Inflammatory macrophage treated with lipopolysaccharide for 4 hours (primary cell): ENCODE measurements at places on chromosomes 16 and 17.

DNA sequence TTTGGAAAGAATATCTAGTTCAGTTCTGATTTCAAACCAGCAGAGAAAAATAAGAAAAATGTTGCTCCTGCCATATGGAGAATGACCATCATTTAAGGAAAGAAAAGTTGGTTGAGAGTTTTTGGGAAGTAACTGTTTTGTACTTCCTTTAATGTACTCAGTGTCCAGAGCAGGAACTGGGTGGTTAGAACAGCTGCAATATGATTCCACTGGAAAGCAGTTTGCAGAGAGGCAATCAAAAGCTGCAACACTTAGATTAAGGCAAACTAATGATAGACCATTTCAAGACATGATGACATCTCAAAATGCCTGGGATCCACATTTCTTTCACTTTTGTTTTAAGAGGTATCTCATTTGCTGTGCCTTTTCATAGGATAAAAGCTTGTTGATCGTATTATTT, 313.3 kb upstream of the HSBP1 start:
- no peak for DNase-seq

DNA sequence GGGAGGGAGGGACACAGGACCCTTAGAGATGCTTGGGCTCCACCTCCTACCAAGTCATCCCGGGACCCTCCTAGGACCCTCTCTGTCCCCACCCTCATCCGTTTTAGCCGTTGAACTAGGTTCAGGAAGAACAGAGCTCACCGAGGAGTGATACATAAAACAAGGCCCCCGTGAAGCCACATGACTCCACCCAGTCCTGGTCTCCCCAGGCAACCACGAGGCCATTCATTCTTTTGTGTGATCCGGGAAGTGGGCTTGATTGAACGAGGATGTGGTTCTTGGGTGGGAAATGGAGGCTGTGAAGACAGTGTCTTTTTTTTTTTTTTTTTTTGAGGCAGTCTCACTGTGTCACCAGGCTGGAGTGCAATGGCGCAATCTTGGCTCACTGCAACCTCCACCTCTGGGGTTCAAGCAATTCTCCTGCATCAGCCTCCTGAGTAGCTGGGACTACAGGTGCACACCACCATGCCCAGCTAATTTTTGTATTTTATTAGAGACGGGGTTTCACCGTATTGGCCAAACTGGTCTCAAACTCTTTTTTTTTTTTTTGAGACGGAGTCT, 14.8 kb downstream of the TRARG1 start:
- no peak for DNase-seq

DNA sequence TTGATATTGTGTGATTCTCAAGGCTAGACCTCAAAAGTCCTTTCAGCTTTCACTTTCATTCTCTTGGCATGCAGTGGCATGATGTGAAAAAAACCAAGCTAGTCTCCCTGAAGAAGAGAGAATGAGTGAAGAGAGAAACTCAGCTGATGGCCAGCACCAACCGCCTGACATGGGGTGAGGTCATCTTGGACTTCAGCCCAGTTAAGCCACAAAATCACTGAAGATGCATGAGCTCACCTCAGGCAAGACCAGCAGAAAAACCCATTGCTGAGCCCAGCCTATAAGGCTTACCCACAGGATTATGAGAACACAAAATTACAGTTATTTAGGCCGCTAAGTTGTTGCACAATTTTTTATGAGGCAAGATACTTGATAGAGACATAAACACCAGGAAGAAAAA, 496.5 kb downstream of the TOX3 start:
- no peak for DNase-seq

GRCh38 chr17:40598619-40599467, 33.6 kb upstream of the CCR7 start:
- peak; percentile 92 for DNase-seq

- DNase-seq: peak; percentile 22
Measured at GRCh38 chr17:8963647-8964258, 1.8 kb downstream of the PIK3R5 start.

GRCh38 chr17:4892499-4893221, 6.7 kb upstream of the C17orf107 start:
- no peak for DNase-seq

DNA sequence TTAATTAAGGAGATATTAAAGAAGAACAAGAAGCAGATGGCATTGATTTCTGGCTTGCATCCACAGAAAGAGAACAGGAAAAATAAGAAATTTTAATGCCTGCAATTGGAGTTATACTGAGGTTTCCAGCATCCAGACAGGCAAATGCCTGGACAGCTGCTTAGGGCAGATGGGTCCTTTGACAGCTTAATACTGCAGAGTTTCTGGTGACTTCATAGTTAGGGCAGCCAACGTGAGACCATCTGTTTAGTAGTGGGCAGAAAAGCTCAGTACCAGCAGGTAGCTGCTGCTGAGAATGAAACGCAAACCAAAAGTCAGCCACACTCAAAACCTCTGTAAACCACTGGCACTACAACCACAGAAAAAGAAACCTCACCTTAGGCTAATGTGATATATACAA, 109.8 kb downstream of the CDK5R1 start:
- no peak for DNase-seq

- no peak for DNase-seq
Measured at GRCh38 chr17:35002876-35003551, 22.7 kb downstream of the LIG3 start.

- DNase-seq: peak; percentile 100
Measured at GRCh38 chr17:80147035-80147822, at the start of gene EIF4A3. TSS of gene EIF4A3 (minus strand) at chr17:80147128. CDS start at chr17:80146961, 167 bp downstream.

DNA sequence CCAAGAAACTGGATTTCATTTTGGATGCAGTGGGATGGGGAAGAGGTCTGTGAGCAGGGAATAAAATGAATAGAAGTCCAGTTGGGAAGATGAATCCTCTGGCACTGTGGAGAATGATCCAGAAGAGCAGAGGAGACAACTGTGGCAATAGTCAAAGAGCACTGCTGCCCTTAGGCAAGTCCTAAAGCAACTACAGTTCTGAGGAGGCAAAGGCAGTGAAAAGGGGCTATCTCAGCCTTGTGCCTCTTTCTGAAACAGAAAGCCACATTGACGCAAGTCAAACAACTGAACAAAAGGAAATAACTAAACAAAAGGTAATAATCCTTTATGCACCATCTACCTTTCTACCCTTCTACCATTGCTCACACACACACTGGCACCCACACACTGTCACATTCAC, 238.0 kb upstream of the AXIN2 start:
- DNase-seq: no peak

DNA sequence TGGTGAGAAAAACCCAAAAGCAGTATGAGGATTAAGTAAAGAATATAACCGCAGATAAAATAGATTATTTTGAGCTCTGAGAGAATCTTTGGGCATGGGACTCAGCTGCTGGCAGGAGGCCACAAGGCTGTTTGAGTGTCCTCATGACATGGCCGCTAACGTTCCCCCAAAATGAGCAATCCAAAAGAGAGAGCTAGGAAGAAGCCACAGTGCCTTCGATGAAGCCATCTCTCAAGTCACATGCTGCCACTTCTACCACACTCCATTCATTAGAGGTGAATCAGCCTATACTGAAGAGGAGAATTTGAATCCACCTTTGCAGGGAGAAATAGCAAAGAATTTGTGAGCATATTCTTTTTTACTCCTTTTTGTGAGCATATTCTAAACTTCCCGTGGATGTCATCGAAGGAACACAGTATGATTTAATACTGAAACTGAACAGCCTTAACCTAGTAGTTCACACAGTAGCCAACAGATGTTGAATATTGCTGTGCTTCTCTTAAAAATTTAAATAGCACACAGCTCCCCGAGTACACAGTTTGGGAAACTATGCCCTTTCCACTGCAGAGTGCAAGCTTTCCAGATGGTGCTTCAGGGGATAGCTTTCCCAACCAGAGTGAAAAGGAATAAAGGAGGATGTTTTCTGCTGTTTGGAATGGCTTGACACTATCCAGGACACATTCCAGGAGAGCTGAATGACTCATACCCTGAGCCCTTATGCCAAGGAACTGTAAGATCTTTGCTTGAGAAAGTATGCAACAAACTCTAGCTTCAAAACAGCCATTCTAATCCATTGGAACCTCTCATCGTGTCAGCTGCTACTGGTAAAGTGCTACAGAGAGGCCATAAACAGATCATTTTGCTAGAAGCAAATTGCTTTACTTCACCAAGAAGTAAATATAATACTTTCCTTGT, 33.9 kb downstream of the ANKFY1 start:
- no peak for DNase-seq

DNA sequence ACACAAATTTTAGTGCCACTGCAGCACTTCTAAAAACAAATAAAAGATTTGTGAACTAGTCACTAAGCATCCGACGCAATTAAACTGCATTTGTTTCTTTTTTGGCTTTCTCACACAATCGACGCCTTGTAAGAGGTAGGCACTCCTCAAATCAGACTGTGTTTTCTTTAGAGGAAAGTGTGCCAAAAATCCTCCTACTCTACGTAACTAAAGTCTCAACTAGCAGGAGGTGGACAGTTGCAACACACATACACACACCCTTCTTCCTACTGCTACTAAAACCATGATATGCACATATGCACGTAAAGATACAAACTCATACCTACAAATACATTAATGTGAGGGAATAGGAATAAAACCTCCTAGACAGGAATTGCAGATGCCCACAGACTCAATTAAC, 844.7 kb upstream of the SOX9 start:
- DNase-seq: no peak

DNA sequence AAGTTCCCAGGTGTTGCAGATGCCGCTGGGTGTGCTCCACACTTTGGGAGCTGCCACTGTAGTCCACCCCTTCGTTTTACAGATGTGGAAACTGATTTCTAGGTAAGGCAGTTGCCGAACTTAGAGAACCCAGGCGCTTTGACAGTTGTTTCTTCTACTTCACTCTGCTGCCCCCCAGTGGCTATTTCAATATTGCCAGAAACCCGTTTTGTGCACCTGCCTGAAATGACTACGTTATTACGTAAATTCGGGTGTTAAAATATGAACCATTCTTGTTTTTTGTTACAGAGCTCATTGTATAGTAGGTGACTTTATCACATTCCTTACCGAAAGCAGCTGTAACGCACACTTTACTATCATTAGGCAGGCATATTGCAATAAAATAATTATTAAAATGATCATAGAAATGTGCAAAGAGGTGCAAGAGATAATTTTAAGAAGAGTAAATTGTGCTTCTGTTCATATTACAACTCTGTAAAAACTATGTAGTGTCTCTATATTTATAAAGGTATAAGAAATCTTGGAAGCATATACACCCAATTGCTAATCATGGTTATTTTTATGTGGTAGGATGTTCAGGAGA, 44.9 kb downstream of the OTOA start:
- DNase-seq: peak; percentile 76

DNA sequence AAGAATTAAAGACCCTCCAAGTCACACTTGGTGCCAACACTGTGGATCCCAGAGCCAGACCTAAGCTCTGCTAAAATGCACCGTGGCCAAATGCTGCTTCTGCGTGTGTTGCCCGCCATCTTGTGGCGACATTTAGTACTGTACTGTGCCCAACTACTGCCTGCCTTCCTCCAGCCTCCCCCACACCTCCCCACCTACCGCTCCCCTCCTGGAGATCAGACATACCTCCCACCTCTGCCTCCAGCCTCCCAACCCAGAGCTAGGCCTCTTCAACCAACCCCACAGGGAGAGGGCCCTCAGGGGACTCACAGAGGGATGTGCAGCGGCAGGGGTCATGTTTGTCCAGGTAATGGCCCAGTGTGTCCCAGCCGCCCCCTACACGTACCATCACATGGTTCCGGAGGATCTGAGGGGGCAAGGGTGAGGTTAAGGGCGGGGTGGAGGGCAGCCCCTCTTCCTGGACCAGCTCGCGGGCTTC, 5.5 kb downstream of the GAS2L2 start:
- DNase-seq: peak; percentile 72

DNA sequence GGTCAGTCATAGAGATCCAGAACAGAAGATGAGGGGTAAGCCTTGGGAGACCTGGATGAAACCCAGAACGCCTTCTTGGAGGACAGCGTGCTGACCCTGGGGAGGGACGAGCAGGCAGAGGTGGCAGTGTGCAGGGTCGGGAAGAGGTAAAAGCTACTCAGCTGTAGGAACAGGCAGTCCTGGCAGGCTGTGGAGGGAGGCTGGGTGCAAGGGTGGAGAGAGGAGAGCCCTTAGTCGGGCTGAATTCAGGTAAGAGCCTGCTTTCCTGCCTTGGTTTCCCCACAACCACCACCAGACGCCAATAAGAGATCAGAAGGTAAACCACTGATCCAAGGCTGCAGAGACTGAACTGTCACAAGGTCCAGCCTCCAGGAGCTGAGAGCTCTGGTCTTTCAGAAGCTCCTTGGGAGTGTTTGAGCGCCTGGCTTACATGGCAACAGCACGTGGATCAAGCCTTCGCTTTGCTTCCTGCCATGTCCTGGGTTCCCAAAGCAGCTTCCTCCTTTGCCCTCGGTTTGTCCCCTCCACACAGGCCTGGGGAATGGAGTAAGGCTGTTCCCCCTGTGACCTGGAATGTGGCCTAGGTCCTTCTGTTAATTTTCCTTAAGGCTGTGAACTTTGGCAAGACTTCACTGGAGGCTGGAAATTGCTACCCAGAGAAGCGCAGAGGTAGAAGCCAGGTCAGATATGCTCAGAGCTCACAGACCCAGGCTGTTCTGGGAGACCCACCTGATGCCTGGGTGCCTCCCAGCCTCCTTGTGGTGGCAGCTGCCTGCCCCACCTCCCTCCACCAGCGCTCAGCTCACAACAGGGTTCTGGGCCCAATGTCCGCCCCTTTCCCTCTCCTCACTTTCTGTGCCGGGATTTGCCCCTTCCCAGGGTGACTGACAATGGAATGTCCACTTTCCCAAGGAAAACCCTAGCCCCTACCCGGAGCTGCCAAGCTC, 3.9 kb upstream of the PDK2 start:
- no peak for DNase-seq

DNA sequence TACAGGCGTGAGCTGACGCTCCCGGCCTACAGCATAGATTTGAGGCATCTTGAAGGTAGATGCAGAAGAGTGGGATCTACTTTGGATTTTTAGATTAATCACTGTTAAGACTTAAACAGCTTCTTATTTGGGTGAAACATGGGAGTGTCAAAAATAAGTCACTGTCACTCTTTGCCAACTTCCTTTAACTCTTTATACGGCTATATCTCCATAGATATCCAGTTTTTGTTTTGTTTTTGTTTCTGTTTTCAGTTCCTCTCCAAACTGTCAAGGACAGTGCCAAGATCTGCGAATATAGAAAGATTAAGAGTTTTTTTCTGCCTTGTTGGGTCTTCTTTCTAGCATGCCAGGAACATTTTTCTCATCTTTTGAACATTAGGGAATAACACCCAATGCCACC, 706.1 kb downstream of the WWOX start:
- peak; percentile 73 for DNase-seq

DNA sequence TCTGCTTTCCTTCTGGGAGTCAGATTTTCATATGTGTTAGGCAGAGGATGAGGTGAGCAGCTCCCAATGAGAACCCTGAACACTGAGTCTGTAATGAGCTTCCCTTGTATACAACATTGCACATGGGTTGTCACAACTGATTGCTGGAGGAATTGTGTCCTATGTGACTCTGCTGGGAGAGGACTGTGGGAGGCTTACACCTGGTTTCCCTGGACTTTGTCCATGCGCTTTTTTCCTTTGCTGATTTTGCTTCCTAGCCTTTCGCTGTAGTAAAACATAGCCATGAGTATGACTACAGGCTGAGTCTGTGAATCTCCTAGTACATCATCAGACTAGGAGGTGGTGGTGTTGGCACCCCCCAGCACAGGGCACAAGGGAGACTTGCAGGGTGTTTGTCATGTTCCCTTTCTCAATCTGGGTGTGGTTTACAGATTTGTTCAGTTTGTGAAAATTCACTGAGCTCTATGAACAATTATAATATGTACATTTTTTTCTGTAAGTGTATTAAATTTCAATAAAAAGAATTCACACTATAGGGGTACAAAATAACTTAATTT, 1.7 kb upstream of the PLK1 start:
- DNase-seq: no peak

GRCh38 chr17:16434662-16435061, 19.3 kb downstream of the TRPV2 start:
- no peak for DNase-seq

- DNase-seq: no peak
Measured at GRCh38 chr17:38442548-38442947, 14.3 kb downstream of the ARHGAP23 start.
